H54 (cell line): ENCODE measurements at places on chromosomes 1 and 21.

DNA sequence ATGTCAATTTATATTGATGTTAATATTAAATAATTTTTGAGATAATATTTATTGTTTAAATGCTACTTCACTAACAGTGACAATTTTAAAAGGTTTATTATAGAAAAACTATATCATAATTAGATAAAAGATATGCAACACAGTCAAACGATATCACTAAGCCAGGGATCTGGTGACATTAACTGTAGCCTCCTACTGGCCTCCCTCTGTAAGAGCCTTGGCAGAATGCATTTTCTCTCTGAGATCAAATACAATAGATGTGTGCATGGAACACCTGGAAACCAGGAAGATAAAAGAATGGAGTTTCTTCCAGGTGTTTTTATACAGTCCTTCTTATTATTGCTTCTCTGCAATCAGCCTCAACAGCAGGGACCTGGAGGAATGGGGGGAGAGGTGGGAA, 1762.1 kb downstream of the BRINP3 start:
- DNase-seq = no peak

DNA sequence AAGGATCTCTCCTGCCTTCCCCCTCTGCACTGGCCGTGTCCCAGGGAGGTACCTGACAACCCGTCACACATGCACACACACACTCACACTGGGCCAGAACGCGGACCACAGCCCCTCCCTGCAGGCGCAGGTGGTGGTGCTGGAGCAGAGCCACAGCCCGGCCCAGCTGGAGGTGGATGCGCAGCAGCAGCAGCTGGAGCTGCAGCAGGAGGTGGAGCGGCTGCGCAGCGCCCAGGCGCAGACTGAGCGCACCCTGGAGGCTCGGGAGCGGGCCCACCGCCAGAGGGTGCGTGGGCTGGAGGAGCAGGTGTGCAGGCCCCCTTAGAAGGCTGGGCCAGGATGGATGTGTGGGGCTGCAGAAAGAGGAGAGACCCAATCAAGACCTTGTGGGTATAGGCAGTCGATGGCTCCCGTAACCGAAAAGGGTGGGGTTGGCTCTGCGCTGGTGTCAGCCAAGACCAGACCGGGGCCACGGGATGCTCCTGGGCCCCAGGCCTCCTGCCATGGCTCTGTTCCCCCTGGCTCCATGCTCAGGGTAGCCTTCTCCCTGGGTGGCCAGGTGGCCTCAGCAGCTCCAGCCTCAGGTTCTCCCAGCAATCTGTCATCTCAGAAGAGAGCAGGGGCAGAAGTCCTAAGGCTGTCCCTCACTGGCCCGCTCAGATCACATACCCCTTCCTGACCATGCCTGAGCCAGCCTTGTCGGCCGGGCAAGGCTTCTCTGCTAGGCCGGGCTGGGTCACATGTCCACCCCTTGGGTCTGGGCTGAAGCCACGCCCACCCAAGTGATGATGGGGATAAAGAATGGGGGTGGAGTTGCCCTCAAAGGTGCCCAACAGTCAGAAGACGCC, 8.9 kb downstream of the MFAP2 start:
- DNase-seq = no peak

- DNase-seq = peak; percentile 69
Observed at GRCh38 chr1:41540886-41541591, 56.6 kb upstream of the EDN2 start.

DNA sequence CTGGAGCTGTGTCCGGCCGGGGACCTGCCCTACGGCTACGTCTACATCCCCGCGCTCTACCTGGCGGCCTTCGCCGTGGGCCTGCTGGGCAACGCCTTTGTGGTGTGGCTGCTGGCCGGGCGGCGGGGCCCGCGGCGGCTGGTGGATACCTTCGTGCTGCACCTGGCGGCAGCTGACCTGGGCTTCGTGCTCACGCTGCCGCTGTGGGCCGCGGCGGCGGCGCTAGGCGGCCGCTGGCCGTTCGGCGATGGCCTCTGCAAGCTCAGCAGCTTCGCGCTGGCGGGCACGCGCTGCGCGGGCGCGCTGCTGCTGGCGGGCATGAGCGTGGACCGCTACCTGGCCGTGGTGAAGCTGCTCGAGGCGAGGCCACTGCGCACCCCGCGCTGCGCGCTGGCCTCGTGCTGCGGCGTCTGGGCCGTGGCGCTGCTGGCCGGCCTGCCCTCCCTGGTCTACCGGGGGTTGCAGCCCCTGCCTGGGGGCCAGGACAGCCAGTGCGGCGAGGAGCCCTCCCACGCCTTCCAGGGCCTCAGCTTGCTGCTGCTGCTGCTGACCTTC, 412 bp downstream of the GPR25 start:
- DNase-seq = no peak

DNA sequence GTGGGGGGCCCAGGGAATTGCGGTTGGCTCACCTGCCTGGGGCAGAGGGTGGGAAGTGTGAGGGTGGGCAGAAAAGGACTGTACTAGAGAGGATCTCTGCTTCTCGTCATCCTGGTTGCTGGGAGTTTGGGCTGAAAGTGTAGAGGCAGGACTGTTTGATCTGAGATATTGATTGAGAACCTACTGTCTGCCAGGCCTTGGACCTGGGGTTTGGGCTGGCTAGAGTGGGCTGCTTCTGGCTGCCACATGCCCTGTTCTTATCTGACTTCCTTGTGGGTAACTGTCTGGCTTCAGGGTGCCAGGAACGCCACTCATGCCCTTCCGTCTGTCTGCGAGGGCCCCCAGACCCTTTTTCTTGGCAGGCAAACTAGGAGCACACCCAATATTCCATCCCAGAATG, 200.9 kb downstream of the FOXD2 start:
- no peak for DNase-seq

GRCh38 chr21:36697060-36697850, 1.7 kb upstream of the SIM2 start:
- no peak for DNase-seq

DNA sequence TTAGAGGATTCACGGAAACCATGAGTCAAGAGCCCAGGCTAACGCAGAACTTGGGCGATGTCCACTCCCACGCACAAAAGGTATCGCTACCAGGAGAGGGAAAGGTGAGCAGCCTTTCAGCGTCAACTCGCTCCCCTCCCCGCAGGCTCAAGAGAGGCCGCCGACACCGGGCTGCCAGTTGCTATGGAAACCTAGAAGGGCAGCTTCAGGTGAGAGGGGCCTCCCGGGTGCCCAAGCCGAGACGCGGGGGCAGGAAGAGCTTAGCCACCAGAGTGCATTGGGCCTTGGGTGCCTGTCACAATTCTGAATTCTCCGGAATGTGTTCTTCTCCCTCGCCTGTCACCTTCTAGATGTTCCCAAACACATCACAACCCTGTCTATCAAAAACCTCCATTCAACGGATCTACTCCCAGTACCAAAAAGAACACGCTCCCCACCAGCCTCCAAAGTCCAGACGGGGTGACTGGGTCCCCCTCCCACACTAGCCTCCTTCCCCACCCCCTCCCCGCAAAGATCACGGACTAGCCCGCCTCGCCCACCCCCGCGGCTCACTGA, 694 bp downstream of the MEAF6 start:
- DNase-seq = no peak

DNA sequence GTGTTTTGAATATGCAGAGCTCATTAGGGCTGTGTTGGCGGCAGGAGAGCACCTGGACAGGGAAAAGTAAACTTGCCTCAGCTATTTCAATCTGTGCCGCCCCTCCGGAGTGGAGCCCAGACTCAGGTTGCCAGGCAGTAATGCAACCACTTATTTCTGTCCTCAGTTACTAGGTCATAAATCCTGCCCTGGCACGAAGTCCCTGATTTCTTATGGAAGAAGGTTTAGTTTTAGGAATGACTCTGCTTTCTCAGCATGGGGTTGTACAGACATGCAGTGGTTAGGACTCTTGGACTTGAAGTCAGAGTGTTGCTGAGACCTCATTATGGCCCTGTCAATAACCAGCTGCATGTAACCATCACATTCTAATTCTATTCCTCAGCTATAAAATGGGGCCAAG, 98.3 kb upstream of the FGGY start:
- no peak for DNase-seq

GRCh38 chr1:76682138-76682537, 185.1 kb upstream of the ST6GALNAC5 start:
- no peak for DNase-seq

- no peak for DNase-seq
Observed at GRCh38 chr1:45753248-45754037, 3.0 kb upstream of the IPP start.

DNA sequence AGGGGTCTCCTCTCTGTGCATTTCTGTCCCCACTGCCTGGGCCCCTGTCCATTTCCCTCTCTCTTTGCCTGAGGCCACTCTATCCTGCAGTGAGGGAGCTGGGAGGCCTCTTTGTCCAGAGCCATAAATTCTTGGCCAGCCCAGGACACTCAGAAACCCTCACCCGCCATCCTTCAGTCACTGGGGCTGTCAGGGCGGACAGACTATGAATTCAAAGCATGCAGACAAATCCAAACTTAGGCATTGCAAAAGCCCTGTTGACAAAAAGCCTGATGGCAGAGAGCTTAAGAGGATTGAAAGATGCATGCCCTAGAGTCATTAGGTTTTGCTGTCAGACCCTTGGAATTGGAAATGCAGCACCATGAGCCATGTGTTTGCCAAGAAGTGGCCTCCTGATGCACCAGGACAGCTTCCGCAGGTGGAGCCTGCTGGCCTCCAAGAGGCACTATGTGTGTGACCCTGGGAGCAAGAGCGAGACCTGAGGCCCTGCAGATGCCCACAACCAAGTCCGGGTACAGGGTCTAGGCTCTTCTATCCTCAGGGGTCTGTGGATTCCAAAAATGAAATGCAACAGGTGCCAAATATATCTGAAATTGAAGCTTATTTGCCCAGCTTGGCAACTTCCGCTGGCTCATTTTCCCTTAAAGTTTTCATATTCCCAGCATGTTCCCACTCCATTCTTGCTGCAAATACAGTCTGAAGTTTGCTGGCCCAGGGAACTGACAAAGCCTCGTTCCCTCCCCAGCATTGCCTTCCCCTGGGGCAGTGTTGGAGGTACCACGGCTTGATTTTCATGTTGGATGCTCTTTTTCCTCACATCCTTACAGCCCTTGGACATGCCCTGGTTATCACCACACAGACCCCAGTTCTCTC, 177.9 kb downstream of the PGBD5 start:
- no peak for DNase-seq

DNA sequence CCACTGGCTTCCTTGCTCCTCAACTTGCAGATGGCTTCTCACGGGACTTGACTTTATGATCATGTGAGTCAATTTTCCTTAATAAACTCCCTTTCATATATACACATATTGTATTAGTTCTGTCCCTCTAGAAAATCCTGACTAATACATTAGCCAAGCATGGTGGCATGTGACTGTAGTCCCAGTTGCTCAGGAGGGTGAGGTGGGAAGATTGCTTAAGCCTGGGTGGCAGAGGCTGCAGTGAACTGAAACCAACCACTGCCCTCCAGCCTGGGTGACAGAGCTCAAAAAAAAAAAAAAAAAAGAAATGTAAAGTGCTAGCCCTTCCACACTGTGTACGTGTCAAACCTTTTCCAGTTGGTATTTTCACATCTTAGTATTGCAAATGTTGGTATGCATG, 857.0 kb downstream of the LTN1 start:
- no peak for DNase-seq

GRCh38 chr1:118945489-118945888, 42.7 kb downstream of the TBX15 start:
- DNase-seq = no peak

- DNase-seq = no peak
Observed at GRCh38 chr21:29586696-29587095, 288.0 kb downstream of the BACH1 start.

- DNase-seq = no peak
Observed at GRCh38 chr21:33937146-33937545, 21.5 kb upstream of the ATP5PO start.

GRCh38 chr1:199041173-199041914, 402.5 kb downstream of the PTPRC start:
- no peak for DNase-seq

- no peak for DNase-seq
Observed at GRCh38 chr1:223140611-223141405, 2.2 kb downstream of the TLR5 start.

GRCh38 chr1:223504741-223505140, 111.5 kb downstream of the CCDC185 start:
- DNase-seq = peak; percentile 52

- no peak for DNase-seq
Observed at GRCh38 chr1:22376976-22377375, 74.7 kb upstream of the ZBTB40 start.

DNA sequence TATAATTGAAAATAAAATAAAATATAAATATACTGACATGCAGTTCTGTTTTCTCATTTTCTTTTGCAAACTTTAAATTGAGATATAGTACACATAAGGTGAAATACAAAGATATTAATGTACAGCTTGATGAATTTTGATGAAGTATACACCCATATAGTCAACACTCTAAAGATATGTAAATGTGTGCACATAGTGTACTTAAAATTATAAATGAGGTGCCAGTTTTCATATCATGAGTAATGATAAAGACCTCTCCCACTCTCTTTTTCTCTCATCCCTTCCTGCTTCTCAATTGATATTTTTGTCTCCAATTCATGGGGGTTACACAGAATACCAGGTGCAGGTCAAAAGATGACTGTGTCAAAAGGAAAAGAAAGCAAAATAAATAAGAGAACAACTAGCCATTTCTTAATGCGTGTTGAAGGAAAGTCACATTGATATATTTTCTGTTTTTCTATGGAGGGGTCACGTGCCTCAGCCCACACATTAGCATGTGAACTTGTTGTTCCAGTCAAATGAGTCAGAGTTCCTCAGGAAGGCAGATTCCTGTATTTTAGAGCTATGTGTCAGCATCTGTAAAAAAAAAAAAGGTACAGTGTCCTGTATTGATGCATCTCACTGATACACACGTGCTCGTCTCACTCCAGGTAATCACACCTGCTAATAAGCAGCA, 64.3 kb upstream of the HOOK1 start:
- peak; percentile 35 for DNase-seq

DNA sequence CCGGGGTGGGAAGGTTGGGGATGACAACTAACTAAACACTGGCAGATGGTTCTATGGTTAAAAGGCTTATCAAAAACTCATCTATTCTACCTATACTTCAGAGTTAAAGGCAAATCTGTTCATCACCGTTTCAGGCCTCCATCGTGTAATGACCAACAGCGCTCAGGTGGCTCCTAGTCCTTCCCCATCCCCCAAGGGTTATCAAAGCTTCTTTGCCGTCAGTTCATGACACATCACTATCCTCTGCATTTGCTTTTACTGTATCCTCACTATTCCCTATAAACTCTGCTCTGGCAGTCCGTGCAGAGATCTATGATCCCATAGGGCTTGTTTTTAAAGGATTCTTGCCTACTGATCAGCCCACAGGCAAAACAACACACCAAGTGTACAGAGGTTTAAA, 8.2 kb downstream of the HMGN1 start:
- no peak for DNase-seq

GRCh38 chr1:30923597-30923996, 15.0 kb upstream of the SDC3 start:
- no peak for DNase-seq
